ENCODE measurements at places on chromosomes 12 and 14.
A peak's percentile ranks its signal among the peaks of the same experiment; 100 is the strongest.

DNA sequence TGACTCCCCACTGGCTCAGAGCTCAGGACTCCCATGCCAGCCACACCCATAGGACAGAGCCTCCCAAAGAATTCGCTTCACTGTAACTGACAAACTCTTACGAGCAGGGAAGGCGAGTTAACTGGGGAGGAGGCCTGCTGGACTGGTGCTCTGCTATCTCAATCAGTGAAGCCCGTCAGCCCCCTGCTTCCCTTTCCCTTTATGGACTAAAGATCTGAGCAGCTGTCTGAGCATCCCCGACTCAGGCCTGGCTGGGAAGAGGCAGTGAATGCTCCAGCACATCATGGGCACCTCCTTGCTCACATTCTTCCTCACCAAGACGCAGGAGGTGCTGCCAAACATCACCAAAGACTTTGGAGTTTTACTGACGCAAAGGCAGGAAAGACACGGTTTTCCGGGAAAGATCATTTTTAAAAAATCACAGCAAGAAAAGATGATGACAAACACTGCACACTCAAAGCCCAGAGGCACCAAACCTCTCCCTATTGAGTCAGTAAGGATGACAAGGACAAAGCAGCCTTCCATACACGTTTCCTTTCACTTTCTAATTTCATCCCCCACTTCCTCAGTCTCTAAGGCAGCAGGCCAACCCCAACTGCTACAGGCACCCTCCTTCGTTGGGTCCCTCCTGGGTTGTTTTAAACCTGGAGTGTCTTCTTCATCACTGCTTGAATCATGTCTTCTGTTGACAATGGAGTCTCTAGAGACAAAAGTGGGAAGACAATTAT is 45.0 kb upstream of the P2RX7 start:
- H3K4me3 ChIP-seq = no peak overlapping the region
- DNase-seq = no peak
- no peaks in the 10 kb centered on the region for H3K36me3 ChIP-seq
- no peaks in the 10 kb centered on the region for H3K4me1 ChIP-seq
- H3K27me3 ChIP-seq = no peaks in the 10 kb centered on the region

DNA sequence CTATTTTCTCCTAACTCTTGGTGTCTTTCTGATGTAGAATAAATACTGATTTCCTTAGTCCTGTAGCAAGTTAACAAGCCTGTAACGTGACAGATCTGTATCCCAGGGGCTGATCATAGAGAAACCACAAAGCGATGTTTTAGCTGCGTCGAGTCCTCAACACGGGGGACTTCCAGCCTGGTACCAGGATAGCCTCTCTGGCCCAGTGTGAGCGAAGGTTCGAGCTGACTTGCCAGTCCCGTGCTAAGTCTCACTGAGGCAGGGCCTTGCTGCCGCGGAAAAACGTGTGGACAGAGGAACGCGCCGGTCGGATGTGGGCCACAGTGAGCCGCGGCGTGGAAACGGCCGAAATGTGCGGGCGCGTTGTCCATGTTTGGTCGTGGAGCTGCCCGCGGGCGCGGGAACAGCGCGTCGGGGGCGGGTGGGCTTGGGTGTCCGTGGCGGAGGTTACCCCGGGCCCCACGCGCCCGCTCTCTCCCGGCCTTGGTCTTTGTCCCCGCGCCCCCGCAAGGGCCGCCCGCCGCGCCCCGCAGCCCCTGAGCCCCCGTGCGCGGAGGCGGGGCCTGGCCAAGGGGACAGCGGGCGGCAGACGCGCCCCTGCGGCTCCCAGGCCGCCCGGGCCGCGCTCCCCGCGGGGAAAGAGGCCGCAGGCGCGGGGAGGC is 531 bp upstream of the EML1 start:
- H3K4me3 ChIP-seq = peak overlapping the region; percentile 65
- no peaks in the 10 kb centered on the region for H3K36me3 ChIP-seq
- peaks cover 20% of the 10 kb centered on the region for H3K4me1 ChIP-seq
- DNase-seq = no peak

- H3K27ac ChIP-seq = no peak overlapping the region
- DNase-seq = no peak
- H3K36me3 ChIP-seq = no peaks in the 10 kb centered on the region
- no peak overlapping the region for H3K4me3 ChIP-seq
- H3K27me3 ChIP-seq = peaks cover 31% of the 10 kb centered on the region
- no peaks in the 10 kb centered on the region for H3K4me1 ChIP-seq
Measured at GRCh38 chr14:60211153-60211552, 37.9 kb upstream of the PPM1A start.

DNA sequence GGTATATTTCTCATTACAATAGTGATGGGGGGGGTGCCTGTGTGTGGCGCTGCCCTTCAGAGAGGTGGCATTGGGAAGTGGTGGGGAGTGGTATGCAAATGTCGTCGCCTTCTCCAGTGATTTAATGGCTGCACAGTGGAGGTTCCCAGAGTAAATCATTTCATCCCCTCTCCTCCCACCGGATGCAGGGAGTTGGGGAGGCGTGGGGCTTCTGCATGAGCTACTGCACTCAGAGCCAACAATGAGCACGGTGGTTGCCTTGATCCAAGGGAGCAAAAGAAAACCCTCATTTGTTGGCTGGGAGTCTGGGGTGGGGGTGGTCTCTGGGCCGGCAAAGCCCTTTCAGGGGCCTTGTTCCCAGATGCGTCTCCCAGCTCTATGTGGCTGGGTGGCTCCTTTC is 124.3 kb downstream of the AACS start:
- no peaks in the 10 kb centered on the region for H3K36me3 ChIP-seq
- no peaks in the 10 kb centered on the region for H3K4me1 ChIP-seq
- H3K27ac ChIP-seq = no peak overlapping the region
- H3K4me3 ChIP-seq = no peak overlapping the region
- no peak for DNase-seq

DNA sequence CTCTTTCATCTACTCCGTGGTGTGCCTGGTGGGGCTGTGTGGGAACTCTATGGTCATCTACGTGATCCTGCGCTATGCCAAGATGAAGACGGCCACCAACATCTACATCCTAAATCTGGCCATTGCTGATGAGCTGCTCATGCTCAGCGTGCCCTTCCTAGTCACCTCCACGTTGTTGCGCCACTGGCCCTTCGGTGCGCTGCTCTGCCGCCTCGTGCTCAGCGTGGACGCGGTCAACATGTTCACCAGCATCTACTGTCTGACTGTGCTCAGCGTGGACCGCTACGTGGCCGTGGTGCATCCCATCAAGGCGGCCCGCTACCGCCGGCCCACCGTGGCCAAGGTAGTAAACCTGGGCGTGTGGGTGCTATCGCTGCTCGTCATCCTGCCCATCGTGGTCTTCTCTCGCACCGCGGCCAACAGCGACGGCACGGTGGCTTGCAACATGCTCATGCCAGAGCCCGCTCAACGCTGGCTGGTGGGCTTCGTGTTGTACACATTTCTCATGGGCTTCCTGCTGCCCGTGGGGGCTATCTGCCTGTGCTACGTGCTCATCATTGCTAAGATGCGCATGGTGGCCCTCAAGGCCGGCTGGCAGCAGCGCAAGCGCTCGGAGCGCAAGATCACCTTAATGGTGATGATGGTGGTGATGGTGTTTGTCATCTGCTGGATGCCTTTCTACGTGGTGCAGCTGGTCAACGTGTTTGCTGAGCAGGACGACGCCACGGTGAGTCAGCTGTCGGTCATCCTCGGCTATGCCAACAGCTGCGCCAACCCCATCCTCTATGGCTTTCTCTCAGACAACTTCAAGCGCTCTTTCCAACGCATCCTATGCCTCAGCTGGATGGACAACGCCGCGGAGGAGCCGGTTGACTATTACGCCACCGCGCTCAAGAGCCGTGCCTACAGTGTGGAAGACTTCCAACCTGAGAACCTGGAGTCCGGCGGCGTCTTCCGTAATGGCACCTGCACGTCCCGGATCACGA is 2.2 kb downstream of the SSTR1 start:
- peak; percentile 71 for DNase-seq
- no peak overlapping the region for H3K27ac ChIP-seq
- peaks cover 51% of the 10 kb centered on the region for H3K27me3 ChIP-seq

GRCh38 chr14:106395456-106396050 is 869.2 kb downstream of the TMEM121 start:
- H3K36me3 ChIP-seq = no peaks in the 10 kb centered on the region
- no peak overlapping the region for H3K4me3 ChIP-seq
- no peaks in the 10 kb centered on the region for H3K4me1 ChIP-seq
- H3K27me3 ChIP-seq = no peaks in the 10 kb centered on the region
- no peak overlapping the region for H3K27ac ChIP-seq
- DNase-seq = no peak

DNA sequence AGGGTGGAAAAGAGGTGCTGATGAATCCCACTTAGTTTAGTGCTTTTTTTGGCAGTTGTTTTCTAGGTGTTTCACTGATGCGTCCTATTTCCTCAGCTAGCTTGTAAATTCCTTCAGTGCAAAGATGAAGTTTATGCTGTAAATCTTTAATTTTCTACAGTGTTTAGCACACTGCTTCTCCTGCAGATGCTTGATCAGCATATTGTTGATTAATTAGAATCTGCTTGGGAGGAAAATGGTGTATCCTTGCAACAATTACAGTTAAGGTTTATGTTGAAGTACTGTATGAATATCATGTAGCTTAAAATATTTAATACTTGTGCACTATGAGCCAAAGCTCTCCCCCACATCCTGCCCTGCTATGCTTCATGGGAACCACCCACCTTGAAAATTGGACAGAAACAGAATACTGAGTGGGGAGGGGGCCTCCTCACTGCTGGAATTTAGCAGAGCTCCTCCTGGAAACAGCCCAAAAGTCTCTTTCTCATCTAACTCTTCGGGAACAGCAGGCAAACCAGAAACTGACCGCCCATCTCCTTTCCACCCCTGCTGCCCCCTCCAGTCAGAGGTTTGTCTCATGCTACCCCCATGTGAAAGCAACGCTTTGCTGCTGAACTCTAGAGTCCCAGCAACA is 20.3 kb upstream of the DHRS4 start:
- DNase-seq = no peak
- H3K27ac ChIP-seq = no peak overlapping the region
- no peaks in the 10 kb centered on the region for H3K4me1 ChIP-seq
- no peak overlapping the region for H3K4me3 ChIP-seq
- no peaks in the 10 kb centered on the region for H3K27me3 ChIP-seq

DNA sequence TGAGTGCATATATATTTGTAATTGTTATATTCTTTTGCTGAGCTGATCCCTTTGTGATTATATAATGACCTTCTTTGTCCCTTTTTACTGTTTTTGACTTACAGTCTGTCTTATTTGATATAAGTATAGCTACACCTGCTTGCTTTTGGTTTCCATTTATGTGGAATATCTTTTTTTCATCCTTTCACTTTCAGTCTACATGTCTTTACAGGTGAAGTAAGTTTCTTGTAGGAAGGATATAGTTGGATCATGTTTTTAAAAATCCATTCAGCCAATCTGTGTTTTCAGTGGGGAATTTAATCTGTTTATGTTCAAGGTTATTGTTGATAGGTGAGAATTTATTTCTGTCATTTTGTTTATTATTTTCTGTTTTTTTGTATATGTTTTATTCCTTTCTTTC is 12.1 kb downstream of the GZMH start:
- H3K4me1 ChIP-seq = no peaks in the 10 kb centered on the region
- no peak overlapping the region for H3K27ac ChIP-seq
- H3K36me3 ChIP-seq = no peaks in the 10 kb centered on the region
- no peaks in the 10 kb centered on the region for H3K27me3 ChIP-seq

- no peak overlapping the region for H3K27ac ChIP-seq
- no peaks in the 10 kb centered on the region for H3K27me3 ChIP-seq
- H3K4me1 ChIP-seq = peaks cover 13% of the 10 kb centered on the region
- no peaks in the 10 kb centered on the region for H3K36me3 ChIP-seq
- no peak overlapping the region for H3K4me3 ChIP-seq
- DNase-seq = no peak
Measured at GRCh38 chr12:80400571-80400991, 43.5 kb upstream of the PTPRQ start.

Data from PC-3 (cell line).